ENCODE measurements at places on chromosomes 7 and 10.

- DNase-seq: no peak
Observed at GRCh38 chr10:128026615-128027300, 99.5 kb downstream of the MKI67 start.

DNA sequence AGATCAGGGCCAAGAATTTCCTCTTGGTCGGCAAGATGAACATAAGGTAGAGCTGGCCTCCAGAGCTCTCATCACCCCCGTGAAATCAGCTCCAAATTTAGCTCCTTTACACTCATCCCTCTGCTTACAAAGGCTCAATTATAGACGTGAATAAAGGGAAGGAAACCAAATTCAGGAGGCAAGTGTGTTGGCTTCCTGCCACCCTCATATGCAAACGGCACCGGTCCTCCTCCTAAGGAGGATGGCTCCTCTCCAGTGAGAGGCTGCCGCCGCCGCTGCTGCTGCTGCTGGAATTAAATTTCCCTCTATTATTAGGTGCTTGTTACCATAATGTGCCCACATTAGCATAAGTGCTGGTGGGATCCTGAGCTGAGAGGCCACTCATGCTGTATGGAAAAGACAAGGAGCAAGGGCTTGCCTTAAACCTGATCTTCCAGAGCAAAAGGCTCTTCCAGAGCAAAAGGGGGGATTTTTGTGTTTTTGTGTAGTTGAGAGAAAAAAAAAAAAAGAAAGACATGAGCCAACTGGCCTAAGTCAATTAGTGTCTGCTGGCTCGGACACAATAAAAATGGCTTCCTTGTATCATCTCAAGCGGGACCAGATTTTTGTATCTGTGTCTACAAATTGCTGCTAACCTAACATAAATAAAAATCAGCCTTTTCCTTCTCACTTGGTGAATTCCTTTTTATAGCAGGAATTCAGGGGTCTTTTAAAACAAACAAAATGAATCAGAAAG, 68.4 kb downstream of the CDHR3 start:
- no peak for DNase-seq

DNA sequence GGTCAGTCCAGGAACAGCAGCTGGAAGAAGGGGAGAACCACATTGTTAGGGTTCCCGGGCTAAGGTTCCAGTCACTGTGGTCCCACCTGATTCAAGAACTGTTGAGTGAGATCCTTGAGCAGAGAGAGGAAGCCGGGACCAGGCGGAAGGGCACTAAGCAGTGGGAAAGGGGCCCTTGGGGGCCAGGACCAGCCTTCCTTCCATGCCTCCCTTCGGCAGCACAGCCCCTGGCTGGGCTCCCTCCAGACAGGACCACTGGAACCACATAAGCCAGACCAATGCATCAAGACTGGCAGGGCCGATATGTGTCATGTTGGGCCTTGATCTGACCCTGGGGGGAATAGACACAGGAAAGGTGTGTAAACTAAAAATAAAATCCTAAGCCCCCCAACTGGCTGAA, 103.9 kb downstream of the STRA8 start:
- no peak for DNase-seq

GRCh38 chr10:59885430-59886134, 20.8 kb downstream of the CCDC6 start:
- no peak for DNase-seq

GRCh38 chr10:89738551-89739209, 37.3 kb downstream of the KIF20B start:
- DNase-seq: no peak

All from stimulated activated CD8-positive, alpha-beta memory T cell treated with anti-CD3 and anti-CD28 coated beads, Interleukin-2, amount 100 ng/mL, for 1 hour (primary cell).